NCI-H2107 (cell line): ENCODE measurements at places on chromosomes 2 and 18.

DNA sequence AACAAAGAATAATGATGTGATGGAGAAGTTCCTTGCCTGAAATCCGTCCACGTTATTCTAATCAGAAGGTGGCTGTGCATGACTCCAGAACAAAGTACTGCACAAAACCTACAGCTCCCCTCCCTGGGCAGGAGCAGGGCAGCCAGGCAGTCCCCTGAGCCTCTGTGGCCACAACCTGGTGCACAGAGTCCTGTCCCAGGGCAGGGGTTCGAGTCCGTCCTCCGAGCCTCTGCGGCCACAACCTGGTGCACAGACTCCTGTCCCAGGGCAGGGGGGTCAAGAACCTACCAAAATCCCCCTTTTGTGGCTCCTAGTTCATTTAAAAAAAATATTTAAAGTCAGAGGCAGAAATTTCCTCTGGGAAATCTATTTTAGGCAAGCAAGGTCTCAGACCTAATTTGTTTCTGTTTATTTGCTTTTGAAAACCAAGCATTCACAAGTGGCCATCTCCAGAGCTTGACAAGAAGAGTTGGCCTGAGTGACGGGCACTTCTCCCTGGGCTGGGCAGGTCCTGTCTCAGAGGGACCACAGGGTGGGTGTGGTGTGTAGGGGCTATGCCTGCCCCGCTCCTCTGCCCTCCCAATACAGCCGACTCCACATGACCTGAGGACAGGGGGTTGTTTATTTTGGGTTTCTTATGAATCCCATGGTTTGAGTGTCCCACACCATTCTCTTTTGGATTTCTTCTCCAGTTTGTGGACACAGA, 255.9 kb upstream of the PXDN start:
- no peak for DNase-seq

DNA sequence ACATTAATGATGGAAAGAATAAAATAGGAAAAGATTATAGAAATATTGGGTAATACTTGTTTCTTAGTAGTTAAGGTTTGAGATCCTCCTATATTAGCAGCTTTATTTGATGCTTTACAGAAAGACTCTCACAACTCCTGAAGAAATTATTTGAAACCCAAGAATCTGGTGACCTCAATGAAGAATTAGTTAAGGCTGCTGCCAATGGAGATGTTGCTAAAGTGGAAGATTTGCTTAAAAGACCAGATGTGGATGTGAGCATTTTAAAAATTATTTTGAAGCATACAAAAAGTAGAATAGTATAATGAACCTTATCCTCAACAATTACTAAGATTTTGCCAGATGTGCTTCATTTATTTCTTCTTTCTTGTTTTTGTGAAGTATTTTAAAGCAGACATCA, 59.1 kb downstream of the MIB1 start:
- no peak for DNase-seq

DNA sequence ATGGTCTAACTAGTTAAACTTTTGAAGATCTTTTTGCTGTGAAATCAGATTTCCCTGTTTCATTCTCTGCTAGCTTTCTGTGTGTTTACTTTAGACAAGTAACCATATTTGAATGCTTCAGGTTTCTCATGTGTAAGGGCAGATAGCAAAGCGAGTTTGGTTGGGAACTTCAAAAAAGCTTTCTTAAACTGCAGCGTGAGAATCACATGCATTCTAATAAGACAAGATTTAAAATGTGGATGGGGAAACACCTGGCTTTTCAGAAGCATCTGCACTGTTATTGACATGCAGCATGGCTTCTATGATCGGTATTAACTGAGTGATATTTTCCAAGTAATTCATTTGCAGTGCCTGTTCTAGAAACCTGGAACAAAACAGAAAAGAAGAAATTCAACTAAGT, 119.3 kb downstream of the ABCA12 start:
- DNase-seq, result no peak

- no peak for DNase-seq
Measured at GRCh38 chr2:152466041-152466440, 131.1 kb downstream of the FMNL2 start.

DNA sequence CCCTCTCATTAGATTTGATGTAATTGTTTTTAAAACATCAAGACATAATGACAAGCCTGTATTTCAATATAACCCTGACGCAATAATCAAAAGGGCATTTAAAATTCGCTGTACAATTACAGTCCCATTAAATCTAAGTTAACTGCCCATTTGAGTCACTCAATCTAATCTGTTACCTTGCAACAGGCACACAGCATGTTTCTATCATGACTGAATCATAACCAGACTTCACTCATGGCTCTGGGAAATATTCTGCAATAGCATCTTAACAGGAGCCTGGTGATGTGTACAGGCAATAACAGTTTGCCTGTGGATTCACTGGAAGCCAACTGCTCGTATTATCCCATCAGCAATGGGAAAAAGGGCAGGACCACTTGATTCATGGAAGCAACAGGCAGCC, 142.3 kb upstream of the NCKAP5 start:
- DNase-seq, result no peak
